ENCODE measurements at places on chromosomes 3 and 15. TPM values are rescaled to one million over a fixed set of nuclear protein-coding genes. Genes with fewer than 3 reads are reported as not detected.
A peak's percentile ranks its signal among the peaks of the same experiment; 100 is the strongest.

- DNase-seq: no peak
Measured at GRCh38 chr3:54085936-54086335, 36.4 kb upstream of the CACNA2D3 start.

DNA sequence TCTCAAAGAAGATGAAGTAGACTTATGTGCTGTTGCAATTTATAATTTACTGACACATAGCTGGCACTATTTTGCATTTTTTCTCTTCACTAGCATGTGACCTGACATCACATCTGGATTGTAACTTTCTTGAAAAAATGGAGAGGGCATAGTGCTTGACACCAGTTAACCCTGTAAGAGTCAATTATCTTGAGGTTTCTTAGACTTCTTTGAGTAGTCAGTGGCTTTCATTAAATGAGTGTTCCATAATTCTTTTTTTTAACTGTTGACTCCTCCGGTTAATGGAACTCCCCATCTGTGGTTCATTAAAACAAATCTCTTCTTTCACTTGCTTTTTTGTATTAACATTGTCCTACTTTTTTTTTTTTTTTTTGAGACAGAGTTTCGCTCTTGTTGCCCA, 16.9 kb upstream of the PRKCI start:
- no peak for DNase-seq

GRCh38 chr3:156253150-156253549, 132.8 kb downstream of the KCNAB1 start:
- DNase-seq: no peak

DNA sequence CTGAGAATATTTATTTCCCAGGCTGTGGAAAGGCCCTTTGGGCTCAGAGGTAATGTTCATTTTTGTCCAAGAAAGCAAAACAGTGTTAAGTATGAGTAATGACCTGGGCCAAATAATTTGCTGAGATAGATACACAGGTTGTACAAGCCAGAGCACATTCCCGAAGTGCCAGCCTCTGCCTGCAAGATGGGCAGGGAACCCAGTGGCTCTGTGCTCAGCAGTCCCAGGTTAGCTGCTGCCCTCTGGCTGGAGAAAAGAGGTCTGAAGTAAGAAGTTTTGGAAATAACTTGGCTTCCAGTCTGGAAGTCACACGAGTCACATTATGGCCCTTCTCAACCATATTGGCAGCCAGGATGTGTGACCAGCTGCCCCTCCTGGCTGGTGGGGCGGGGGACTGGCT, 20.2 kb downstream of the MYZAP start:
- peak; percentile 81 for DNase-seq

DNA sequence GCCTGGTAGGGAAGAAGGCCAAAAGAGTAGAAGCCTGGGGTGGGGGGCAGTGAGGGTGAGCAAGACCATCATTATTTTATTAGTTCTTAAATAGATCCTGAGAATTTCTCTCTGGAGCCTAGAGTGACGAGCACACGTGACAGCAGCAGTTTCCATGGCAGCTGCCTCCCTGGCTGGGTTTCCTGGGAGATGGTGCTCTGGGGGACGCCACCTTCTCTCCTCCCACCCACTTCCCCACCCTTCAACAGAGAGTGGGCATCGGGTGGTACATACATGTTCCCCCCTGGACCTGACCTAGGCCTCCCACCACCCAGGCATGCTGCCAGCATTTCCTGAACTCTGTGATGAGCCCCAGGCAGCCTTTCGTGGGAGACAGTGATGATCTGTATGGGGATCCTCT, 12.9 kb downstream of the CELF6 start:
- no peak for DNase-seq

- no peak for DNase-seq
Measured at GRCh38 chr3:159032311-159032710, 230.5 kb downstream of the MFSD1 start.

- DNase-seq: no peak
Measured at GRCh38 chr15:89109238-89109637, 21.0 kb downstream of the ABHD2 start.

DNA sequence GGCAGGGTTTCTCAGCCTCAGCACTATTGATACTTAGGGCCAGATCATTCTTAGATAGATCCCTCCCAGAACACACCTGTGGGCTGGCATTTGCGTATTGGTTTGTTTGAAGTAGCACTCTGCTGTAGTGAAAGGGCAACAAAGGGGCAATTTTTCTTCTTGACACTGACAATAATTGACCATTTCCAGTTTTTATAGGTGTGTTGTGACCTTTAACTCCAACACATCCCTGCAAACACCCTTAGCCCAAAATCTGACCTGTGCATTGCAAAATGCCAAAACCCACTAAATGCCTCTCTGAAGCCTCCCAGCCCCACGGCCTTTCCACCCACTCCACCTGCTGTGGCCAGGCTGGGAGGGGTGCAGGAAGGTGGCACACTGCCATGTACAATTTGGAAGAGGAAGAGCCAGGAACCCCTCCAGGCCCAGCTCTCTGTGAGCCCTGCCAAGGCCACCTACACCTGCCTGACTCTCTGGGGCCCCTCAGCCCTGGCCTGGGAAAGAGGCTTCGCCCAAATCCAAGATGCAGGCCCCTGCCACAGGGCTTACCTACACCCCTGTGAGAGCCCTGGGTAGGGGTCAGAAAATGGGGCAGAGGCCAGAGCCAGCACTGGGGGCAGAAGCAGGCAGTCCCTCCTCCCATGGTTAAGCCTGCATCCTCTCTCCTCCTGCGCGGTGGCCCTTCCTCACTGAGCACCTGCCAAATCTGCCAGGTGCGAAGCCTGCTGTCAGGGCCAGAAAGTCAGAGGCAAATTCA, 9.6 kb upstream of the CYP11A1 start:
- no peak for DNase-seq

DNA sequence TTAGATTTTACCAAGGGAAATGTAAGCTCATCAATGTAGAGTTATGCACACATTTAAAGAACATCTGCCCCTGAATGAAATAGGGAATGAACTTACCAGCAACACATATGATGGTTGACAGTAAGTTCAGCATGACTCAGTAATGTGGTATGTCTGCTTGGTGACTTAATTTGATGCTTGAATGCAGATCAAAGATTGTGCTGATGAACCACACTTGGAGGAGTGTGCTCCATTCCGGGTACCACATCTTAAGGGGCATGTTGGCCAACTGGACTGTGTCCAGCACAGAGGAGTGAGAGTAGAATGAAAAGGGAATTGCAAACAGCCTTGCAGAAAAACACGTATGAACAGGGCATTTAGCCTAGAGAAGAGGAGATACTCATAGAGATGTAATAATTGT, 171.0 kb upstream of the RARB start:
- DNase-seq: no peak

DNA sequence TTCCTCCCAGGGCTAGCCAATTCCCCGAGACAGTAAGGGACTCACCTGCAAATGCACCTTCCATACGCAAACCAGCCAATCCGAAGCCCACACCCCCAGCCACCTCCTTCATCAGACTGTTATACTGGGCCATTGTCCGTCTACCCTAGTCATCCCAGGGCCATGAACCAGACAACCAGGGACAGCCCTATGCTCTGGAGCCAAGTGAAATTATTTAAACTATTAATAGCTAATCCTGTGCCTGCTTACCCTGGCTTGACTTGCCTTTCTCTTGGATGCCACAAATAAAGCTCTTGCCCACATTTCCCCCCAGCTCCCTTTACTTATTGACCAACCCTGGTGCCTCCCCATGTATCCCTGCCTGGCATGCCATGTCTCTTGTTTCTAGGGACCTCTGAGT, 4.0 kb upstream of the CHRNB4 start:
- no peak for DNase-seq

GRCh38 chr3:5725801-5726200, 538.3 kb downstream of the EDEM1 start:
- no peak for DNase-seq

DNA sequence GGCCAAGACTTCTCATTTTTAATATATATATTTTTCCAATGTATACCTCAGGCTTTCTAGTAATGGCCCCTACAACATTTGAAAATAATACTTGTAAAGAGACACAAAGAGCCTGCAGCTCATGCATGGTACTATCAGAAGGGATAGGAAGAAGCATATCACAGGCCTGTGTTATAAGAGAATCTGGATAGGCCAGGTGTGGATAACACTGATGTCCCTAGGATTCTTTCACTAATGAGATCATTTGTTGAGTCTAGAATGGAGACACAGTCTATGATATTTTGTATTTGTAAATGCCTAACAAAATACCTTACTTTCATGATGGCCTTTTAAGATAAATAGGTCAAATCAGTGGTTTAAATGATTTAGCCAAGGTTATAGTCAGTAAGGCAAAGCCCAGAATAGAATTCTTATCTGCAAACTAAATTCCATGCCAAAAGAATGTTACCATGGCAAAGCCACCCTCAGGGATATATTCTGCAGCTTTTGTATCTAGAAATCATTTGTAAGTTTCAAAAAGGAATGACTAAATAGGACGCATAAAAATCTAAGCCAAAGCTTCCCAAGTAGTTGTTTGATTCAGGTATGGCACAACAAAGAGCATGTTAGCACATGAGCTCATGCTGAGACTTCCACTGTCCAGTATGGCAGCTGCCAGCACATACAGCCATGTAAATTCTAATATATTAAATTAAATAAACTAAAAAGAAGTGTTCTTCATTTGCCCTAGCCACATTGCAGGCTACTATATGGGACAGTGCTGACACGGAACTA, 10.0 kb downstream of the DCP1A start:
- no peak for DNase-seq

GRCh38 chr15:100762913-100763834, 116.5 kb upstream of the ALDH1A3 start:
- no peak for DNase-seq

DNA sequence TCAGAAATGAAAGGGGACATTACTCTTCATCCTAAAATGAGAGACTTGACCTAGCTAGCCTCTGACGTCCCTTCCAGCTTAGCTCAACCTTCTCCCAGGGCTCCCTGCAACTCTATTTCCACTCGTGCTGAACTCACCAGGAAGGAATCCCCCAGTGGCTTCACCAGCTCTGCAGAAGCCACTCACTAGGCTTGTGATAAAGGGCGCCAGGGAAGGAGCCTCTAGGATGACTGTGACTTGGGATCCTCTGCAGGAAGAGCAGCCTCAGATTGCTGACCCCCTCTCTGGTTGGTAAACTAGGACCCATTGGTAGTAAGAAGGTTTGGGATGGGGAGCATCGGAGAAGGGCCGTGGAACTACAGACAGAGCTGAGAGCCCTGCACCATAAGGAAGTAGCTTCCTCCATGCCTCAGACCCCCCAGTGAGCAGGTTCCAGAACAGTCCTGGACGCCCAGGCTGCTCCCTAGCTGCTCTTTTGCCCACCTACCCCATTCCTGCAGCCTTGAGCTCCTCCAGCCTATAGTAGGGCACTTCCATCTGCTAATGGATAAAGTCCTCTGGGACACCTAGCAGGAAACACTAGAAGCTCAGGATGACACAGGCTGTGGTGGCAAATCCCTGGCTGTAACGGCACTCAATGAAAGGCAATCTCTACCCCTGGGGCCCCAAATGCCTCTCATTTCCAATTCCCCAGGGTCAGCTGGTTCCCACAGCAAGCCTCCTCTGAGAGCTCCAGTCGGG, 26.0 kb downstream of the PLA2G4F start:
- no peak for DNase-seq

GRCh38 chr3:8966150-8966819, 3.0 kb upstream of the RAD18 start:
- no peak for DNase-seq

- DNase-seq: no peak
Measured at GRCh38 chr15:27679731-27680471, 419.2 kb downstream of the OCA2 start.

- DNase-seq: no peak
Measured at GRCh38 chr3:126351086-126351770, 6.0 kb downstream of the KLF15 start.

DNA sequence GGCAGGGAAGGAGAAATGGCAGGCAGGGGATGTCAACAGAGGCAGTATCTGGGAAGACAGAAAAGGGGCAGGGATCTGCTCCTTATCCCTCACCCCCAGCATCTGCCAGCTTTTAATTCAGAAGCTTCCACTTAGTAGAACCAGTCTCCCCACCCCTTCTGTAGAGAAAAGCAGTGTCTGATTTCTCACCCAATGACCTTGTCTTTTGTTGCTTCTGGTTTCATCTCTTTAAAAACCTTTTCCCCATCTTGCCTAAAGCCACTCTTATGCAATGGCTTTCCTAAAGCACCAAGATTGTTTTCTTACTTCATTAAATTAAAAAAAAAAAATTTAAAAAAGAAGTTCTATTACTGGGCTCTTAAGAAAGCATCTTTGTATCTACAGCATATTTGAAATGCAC, 27.8 kb downstream of the ARHGEF3 start:
- DNase-seq: no peak

DNA sequence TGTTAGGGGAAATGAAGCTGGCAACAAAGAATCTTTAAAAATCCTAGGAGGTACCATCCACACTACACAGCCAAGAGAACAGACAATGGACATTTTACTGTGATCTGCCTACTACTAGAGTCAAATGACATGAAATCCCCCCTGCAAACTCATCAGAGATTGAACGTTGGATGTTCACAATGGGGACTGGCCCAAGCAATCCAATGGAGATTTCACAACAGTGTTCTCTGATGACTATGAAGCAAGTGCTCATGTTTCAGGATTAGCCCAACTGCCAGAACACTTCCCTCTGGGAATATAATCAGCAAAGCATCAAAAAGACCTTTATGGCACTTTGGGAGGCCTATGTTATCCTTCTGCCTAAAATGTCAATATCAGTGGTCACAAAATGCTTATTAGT, 97.8 kb downstream of the IGSF11 start:
- no peak for DNase-seq

- no peak for DNase-seq
Measured at GRCh38 chr3:71975573-71975972, 190.6 kb upstream of the PROK2 start.

GRCh38 chr3:126151562-126152302, 28.7 kb downstream of the ALDH1L1 start:
- DNase-seq: no peak

- no peak for DNase-seq
Measured at GRCh38 chr3:41035456-41036022, 163.8 kb upstream of the CTNNB1 start.

DNA sequence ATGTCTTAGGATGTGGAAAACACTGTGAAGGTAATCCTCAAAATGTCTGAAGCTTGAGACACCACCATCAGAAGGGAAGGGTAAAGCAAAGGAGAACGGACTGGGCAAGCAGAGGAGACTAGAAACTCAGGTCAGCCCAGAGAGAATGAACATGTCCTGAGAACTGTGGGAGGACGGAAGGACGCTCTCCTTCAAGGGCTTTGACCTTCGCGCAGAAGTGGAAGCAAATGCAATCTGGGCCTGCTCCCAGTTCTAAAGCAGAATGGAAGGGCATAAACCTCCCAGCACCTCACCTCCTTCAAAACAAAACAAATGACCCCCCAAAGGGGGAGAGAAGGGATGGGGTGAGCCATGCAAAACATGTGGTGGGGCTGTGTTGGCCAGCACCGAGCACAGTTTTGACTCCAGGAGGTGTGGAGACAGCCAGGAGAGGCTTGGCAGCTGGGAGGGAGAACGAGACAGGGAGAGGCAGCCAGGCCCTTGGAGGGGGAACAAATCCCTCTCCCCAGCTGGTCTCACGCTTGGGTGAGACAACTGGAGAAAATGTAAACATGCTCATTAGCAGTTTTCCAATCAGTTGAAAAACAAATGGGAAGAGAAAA, 222.4 kb upstream of the WNT5A start:
- no peak for DNase-seq

- DNase-seq: no peak
Measured at GRCh38 chr3:15634671-15635070, 33.1 kb downstream of the BTD start.

- DNase-seq: no peak
Measured at GRCh38 chr3:20071175-20071574, 30.9 kb downstream of the KAT2B start.

NOX5 gene
- total RNA-seq: 1.0 TPM

MCF2L2 gene
- total RNA-seq: 1.5 TPM

WDR93 gene
- 1.0 TPM for total RNA-seq

CGNL1 gene
- total RNA-seq: 18.4 TPM

SLC22A14 gene
- total RNA-seq: not detected

CLDN16 gene
- total RNA-seq: 0.29 TPM

PIGZ gene
- 14.4 TPM for total RNA-seq
